ENCODE measurements at places on chromosomes 2 and 18.
A peak's percentile ranks its signal among the peaks of the same experiment; 100 is the strongest.

DNA sequence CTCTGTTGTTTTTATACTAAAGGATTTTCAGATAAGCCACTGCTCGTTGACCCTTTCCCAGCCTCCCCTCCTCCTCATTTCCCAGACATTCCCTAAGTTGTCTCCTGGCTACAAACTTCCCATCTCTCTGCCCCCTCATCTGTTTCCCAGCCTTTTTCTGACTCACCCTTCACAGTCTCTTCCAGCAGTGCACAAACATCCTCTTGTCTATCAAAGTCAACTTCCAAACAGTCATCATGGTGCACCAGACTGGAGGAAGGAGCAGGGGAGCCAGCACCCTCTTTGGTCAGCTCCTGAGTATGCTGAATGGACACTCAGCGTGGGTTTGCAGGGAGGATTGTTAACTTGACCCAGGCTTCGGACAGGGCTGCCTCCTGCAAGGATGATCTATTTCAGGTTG lies 26.6 kb upstream of the SPRED2 start:
- DNase-seq = peak; percentile 88

DNA sequence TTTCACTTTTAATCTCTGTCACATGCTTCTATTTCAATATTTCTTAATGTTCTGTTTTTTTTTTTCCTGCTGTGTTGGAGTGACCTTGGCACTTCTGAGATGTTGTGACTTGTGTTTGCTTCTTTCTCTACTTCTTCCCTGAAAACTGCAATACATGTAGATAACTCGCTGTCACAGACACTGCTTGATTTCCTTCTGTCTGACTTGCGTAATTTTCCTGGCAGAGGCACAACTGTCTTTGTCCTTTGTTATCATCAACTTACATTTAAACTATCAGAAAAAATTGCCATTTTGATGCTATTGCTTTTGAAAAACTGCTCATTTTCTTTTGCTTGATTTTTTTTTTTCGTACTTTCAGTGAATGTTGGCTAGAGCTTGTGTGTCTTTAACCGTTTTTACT lies 69.0 kb downstream of the BABAM2 start:
- DNase-seq = peak; percentile 64

DNA sequence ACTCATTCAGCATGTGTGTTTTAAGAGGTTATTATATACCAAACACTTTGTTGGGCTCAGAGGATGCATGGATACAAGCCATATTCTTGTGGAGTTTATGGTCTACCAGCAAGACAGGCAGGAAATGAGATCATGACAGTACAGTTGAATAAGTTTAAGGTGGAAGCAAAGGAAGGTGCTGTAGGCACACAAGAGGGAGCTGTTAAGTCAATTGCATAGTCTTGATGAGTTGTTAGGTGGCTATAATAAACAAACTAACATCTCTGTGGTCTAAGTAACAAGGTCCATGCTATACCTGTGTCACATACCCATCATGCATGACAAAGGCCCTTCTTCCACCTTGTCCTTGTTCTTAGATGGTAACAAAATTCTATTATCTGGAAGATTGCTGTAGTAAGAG lies 538.3 kb downstream of the CNTNAP5 start:
- DNase-seq = no peak

DNA sequence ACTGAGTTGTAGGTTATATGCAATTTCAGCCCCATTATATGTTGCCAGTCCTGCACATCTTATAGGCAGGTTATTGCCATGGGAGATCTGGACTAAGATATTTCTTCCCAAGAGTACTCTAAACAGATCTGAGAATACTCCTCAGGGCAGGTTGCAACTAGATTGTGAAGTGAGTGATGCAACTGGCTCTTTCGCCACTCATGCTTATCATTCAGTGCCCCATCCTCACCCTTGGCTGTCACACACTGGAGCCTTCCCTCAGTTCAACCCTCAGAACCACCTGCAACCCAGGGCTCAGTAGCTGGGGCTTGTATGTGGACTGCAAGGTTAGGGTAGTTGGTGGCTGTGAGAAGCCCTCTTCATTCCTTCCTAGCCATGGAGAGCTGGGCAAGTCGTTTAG lies 14.1 kb downstream of the MERTK start:
- no peak for DNase-seq

Data from fibroblast of skin of back (primary cell).